ENCODE measurements at places on chromosomes 2 and 18.

DNA sequence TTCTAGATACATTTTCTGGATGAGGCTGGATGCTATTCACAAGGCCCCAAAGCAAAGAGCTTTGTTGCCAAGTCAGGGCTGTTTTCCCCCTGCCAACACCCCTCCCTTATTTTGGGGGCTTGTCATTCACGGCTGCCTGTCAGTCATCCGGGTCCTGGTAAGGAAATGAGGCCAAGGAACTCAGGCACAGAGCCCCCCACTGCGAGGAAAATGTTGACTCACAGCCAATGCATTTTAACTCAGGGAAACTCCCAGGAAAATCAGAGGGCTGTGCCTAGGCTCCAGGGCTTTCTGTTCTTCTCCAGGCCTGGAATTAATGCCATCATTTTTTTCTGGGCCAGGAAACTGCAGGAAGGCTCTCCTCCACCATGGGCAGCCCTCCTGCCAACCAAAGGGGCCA lies 241.1 kb downstream of the SMAD2 start:
- DNase-seq, result no peak

GRCh38 chr2:200453853-200454534 lies 55.9 kb downstream of the KCTD18 start:
- DNase-seq, result no peak

- DNase-seq, result no peak
Observed at GRCh38 chr18:74694436-74694835, 96.8 kb downstream of the ZNF407 start.

GRCh38 chr2:1045109-1045508 lies 94.5 kb downstream of the SNTG2 start:
- DNase-seq, result no peak

DNA sequence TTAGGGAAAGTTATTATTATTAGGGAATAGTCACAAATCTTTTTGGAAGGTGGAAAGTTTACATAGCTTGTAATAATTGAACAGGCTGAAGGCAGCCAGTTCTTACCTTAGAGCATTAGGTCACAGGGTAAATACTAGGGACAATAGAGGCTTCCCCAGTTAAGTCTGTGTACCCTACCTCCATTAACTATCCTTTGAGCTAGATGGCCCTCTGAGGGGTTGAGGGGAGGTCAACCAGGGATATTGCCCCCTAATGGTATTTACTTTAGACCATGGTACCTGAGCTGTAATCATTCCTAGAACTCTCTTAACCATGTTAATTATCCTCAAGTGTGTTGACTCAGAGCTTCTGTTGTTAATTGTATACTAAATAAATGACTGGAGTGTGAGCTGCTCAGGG lies 120.5 kb upstream of the SCN7A start:
- no peak for DNase-seq

DNA sequence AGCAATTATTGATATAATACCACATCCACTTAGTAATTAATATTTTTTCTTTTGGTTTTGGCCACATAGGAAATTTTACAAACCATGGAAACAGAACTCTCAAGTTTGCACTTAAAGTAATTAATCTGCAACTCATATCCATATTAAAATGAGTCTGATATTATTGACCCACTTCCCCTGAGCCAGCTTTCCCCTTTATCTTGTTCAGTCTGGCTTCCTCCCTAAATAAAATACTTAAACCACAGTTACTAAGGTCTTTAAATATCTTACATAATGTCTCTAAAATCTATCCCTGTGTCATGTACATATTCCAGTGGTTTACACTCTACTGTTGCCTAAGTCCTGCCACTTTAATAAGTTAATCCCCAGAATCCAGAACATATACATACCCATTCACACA lies 564.9 kb upstream of the FSHR start:
- no peak for DNase-seq

DNA sequence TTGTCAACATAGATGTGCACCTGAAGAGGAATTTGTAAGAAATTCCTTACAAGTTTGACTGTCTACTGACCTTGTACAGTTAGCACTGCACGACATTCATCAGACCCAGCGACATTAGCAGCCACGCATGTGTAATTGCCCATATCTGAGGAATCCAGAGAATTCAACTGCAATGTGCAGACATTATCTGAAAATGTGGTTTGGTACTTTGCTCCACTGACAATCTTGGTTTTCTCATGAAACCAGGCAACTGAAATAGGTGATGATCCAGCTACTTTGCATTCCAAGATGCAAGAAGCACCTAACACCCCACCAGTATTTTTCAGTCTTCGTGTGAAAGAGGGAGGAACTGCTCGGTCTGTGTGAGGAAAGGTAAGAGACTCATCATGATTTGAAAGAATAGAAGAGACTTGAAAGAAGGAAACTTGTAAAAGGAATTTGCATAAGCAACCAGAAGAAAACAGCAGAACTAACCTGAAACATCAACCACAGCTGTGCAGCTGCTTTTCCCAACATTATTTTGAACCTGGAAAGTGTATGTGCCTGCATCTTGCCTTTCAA lies 83.4 kb downstream of the TTN start:
- DNase-seq, result no peak

- DNase-seq, result peak; percentile 43
Observed at GRCh38 chr18:12911025-12911928, 27.2 kb upstream of the PTPN2 start.

DNA sequence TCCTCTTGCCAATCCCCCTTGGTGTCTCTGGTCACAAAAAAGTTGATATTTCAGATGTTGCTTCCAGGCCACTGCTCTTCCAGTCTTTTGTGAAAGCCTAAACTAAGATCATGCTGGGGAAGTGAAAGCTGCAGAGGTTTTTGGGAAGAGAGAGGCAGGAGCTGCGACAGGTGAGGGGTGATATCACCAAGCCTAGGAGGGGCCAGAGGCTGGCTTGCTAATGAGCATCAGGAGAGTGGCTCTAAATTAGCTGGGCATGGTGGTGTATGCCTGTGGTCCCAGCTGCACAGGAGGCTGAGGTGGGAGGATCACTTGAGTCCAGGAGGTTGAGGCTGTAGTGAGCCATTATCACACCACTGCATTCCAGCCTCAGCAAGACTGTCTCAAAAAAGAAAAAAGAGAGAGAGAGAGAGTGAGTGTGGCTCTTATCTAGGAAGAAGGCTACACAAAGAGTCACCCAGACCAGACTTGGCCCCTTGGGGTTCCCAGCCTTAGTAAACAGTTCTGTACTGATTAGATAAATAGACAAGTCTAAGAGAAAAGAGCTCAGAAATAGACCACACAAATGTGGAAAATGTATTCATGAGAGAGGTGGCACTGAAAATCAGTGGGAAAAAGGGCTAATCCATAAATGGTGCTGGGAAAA lies 14.6 kb upstream of the CDK5R2 start:
- DNase-seq, result no peak

GRCh38 chr2:112643488-112643887 lies 2.3 kb upstream of the SLC20A1 start:
- no peak for DNase-seq

DNA sequence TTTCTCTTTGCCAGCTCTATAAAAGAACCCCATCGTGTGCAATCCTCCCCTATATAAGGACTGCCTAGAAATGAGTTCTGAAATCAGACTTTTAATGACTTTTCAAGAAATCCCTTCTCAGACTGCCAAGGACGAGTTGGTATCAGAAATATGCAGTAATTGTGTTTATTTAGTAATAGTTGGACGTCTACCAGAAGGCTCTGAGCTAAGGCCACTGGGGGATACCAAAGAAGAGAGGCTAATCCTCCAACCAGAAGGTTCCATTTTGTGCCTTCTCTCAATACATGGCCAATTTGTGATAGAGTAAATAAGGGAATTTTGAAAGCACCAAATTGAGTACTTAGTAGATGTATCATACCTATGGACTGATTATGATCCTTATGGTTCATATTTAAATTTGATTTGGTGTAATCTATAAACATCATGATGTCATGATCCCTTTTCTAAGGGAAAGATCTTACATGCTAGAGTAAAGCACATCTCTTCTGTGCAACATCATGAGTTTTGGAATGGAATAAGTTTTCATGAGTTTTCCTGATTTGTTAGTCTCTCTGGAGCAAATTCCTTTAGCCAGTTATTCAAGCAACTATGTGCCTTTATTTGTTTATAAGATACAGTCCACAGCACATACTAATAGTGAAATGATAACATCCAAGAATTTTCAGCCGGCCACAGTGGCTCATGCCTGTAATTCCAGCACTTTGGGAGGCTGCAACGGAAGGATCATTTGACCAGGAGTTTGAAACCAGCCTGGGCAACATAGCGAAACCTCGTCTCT lies 82.2 kb upstream of the LTBP1 start:
- no peak for DNase-seq

GRCh38 chr2:110167326-110168000 lies 37.4 kb downstream of the NPHP1 start:
- no peak for DNase-seq

- DNase-seq, result no peak
Observed at GRCh38 chr2:217834744-217835513, 167.9 kb downstream of the TNS1 start.

- DNase-seq, result no peak
Observed at GRCh38 chr2:131584380-131584779, 56.7 kb downstream of the CCDC74A start.

DNA sequence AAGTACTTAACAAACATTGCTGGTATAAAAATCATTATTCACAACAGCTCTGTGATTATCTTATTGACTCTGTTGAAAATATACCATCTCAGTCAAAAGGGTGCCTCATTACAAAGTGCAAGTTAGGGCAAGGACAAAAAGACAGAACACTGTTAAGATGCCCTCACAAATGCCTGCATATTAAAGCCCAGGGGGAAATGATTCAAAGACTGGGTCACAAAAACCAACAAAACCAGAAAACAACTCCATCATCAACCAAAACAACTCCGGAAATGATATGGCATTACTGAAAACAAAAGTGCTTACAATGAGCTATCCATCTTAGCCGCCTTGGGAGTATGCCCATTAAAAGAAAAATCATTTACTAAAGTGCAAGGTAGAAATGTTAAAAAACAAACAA lies 9.9 kb downstream of the PLA2R1 start:
- no peak for DNase-seq

DNA sequence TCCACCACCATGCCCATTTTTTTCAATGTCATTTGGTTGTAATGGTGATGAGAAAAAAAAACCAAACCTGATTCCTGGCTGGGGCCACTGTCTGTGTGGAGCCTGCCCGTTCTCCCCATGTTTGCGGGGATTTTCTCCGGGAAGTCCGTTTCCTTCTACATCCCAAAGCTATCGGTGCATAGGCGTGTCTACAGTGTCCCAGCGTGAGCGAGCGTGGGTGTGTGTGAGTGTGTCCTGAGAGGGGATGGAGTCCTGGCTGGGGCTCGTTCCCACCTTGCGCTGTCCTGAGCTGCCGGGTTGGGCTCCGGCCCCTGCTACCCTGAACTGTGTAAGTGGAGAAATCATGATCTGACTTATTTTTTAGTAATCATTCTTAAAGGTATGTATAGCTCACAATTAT lies 7.3 kb upstream of the ZAP70 start:
- no peak for DNase-seq

GRCh38 chr18:31577195-31577594 lies 14.5 kb upstream of the TTR start:
- no peak for DNase-seq

- DNase-seq, result peak; percentile 70
Observed at GRCh38 chr2:201261471-201261870, 1.1 kb downstream of the CASP8 start.

GRCh38 chr18:38047820-38048219 lies 482.2 kb upstream of the CELF4 start:
- no peak for DNase-seq

DNA sequence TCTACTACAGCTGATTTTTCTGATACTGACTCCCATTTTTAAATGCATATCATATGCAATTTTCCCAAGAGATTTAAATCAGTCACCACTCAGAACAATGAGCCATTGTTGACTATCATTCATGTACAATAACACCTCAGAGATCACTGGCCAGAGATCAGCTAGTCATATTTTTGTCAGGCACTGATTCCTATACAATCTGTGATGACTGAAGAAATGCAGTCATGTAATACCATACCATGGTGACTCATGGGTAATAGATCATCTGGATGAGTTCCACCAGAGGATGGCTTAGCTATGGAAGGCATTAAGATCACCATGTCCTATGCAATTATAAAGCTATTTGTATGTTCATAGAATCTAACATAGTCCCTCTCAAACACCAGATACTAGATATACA lies 285.7 kb upstream of the DCC start:
- DNase-seq, result no peak

GRCh38 chr2:46296840-46297545 lies at the start of gene EPAS1:
Gene EPAS1, plus strand, starts transcription at chr2:46297407. Its CDS starts 505 bp downstream, at chr2:46297912.
- peak; percentile 79 for DNase-seq

GRCh38 chr2:9187620-9188214 lies 18.9 kb upstream of the ASAP2 start:
- DNase-seq, result no peak

- no peak for DNase-seq
Observed at GRCh38 chr18:11021477-11021876, 127.9 kb downstream of the PIEZO2 start.

DNA sequence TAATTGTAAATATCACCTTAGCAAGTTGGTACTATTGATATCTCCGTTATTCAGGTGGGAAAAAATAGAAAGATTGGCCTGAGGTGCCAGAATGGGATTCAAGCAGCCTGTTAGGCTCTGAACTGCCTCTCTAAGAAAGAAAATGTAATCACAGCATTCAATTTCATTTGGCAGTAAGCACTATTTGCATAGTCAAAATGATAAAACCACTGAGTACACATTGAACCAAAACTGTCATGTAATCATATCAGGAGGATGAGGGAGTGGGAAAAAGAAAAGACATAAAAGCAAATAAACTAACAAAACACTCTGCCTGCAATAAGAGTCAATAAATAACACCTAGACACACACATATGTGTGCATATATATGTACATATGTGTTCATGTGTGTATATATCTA lies 103.9 kb upstream of the TACR1 start:
- DNase-seq, result no peak

GRCh38 chr2:54428108-54428831 lies 27.9 kb upstream of the SPTBN1 start:
- DNase-seq, result no peak

GRCh38 chr2:12688091-12688490 lies 28.6 kb upstream of the TRIB2 start:
- no peak for DNase-seq

DNA sequence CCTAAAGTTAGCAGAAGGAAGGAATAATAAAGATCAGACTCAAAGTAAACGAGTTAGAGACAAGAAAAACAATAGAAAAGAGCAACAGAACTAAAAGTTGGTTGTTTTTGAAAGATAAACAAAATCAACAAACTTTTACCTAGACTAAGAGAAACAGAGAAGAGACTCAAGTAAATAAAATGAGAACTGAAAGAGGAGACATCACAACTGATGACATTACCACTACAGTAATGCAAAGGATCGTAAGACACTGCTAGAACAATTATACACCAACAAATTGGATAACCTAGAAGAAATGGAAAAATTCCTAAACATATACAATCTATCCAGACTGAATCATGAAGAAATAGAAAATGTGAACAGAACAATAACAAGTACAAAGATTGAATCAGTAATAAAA lies 139.3 kb downstream of the CD226 start:
- no peak for DNase-seq

GRCh38 chr2:36333350-36334012 lies 22.1 kb upstream of the CRIM1 start:
- DNase-seq, result peak; percentile 7

GRCh38 chr2:127058246-127058953 lies 48.6 kb downstream of the BIN1 start:
- DNase-seq, result no peak

GRCh38 chr2:61492476-61492875 lies 21.6 kb upstream of the USP34 start:
- DNase-seq, result no peak

GRCh38 chr2:177397481-177398289 lies 5.1 kb downstream of the AGPS start:
- no peak for DNase-seq

GRCh38 chr2:36717603-36718266 lies 21.2 kb downstream of the VIT start:
- no peak for DNase-seq

Measured in CD4-positive, alpha-beta T cell treated with Interleukin-6 at 100 ng/mL for 8 hours (primary cell).